Bronchial epithelial cell (primary cell): ENCODE measurements at places on chromosomes 5 and 9.

- DNase-seq: no peak
Measured at GRCh38 chr5:2996687-2997086, 245.2 kb upstream of the IRX2 start.

GRCh38 chr5:147051193-147051592 is 172.6 kb upstream of the PPP2R2B start:
- no peak for DNase-seq

GRCh38 chr5:160354666-160355065 is 15.8 kb downstream of the C1QTNF2 start:
- no peak for DNase-seq

GRCh38 chr5:87277279-87277835 is 9.7 kb downstream of the RASA1 start:
- no peak for DNase-seq

DNA sequence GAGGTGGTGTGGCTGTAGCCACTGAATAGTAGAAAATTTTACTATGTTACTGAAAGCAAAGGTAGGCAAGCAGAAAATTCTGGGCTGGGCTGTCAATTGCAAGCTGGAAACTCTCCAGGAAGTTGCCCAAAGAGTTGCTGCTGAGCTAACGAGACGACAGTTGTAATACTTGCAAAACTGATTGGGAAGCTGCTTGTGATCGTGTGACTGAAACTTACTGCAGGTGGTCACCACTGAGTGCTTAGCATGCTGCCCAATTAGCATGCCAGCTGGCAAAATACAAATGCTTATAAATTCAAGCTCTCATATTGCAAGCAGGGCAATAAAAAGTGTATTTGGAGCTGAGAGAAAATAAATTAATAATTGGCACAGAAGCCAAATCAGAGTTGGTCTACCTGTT is 758.5 kb upstream of the EDIL3 start:
- DNase-seq: no peak

GRCh38 chr5:54518146-54518817 is 723 bp downstream of the SNX18 start:
- DNase-seq: peak; percentile 18
